ENCODE measurements at places on chromosomes 16 and 17. TPM values are rescaled to one million over a fixed set of nuclear protein-coding genes. Genes with fewer than 3 reads are reported as not detected.

DNA sequence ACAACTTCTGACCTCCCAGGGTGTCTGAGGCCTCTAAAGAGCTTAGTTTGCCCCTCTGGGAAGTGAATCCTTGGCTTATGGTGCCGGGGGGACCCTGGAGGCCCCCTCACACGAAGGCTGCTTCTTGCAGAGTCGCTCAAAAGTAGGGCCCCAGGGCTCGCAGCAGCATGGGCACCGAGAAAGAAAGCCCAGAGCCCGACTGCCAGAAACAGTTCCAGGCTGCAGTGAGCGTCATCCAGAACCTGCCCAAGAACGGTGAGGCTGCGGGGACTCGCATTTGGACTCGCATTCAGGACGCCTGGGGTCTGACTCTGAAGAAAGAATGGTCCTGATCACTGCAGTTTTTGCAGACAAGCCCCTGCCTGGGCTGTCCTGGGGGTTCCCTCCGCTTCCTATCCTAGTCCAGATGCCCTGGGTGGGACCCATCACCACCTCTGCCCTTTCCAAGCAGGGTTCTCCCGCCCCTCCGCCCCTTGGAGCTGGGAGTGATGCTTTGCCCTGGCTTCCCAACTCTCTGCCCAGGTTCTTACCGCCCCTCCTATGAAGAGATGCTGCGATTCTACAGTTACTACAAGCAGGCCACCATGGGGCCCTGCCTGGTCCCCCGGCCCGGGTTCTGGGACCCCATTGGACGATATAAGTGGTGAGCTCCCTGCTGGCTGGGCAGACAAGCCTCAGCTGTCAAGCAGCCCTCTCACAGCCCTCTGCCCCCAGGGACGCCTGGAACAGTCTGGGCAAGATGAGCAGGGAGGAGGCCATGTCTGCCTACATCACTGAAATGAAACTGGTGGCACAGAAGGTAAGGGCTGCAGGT, 698 bp downstream of the ACBD4 start:
- peak overlapping the region; percentile 56 for H3K27ac ChIP-seq
- H3K36me3 ChIP-seq, result peaks cover 1% of the 10 kb centered on the region
- H3K4me1 ChIP-seq, result peaks cover 11% of the 10 kb centered on the region
- no peaks in the 10 kb centered on the region for H3K27me3 ChIP-seq
- no peak for DNase-seq

Gene PIRT
- total RNA-seq, result not detected

DNA sequence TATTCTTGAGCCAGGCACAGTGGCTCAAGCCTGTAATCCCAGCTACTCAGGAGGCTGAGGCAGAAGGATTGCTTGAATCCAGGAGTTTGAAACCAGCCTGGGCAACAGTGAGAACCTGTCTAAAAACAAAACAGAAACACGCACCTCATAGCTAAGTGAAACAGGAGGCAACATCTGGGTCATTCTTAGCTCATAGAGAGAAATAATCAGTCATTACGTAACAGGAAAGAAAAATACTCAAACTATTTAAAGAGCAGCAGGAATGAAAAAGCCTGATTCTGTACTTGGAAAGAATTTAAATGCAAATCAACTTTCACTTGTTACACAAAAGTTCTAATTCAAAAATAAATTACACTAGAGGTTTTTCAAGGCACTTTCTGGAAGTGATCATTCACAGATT, 17.2 kb downstream of the CHCT1 start:
- H3K4me3 ChIP-seq, result no peak overlapping the region
- no peak overlapping the region for H3K27ac ChIP-seq
- no peaks in the 10 kb centered on the region for H3K27me3 ChIP-seq
- no peaks in the 10 kb centered on the region for H3K36me3 ChIP-seq

Gene CMTM2
- not detected for total RNA-seq

Gene TNK1
- total RNA-seq, result 6.4 TPM

Gene GPR179
- 0.05 TPM for total RNA-seq

DNA sequence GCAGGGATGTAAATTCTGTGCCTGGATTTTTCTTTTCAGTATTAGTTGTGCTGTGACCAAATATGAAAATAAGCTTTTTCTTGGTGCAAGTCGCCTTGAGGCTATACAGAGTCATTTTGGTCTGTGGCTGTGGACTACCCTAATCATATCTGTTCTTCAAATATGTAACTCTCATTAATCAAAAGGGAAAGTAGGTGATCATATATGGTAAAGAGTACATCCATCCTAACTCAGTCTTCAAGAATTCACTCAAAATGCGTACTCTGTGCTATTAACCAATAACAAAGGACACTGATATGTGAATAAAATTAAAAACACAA, 2.6 kb downstream of the CPD start:
- H3K27ac ChIP-seq, result no peak overlapping the region
- H3K4me3 ChIP-seq, result 0 out of 2 replicates have a peak overlapping the region, but pooled peaks have one; percentile 8
- H3K36me3 ChIP-seq, result no peaks in the 10 kb centered on the region
- no peak for DNase-seq

Gene KRT27
- not detected for total RNA-seq

Gene KREMEN2
- total RNA-seq, result 2.2 TPM

Measured in Caco-2 (cell line).